ENCODE measurements at places on chromosomes 3 and 15. TPM values are rescaled to one million over a fixed set of nuclear protein-coding genes. Genes with fewer than 3 reads are reported as not detected.
A peak's percentile ranks its signal among the peaks of the same experiment; 100 is the strongest.

The DPPA2 gene
- not detected for total RNA-seq

DNA sequence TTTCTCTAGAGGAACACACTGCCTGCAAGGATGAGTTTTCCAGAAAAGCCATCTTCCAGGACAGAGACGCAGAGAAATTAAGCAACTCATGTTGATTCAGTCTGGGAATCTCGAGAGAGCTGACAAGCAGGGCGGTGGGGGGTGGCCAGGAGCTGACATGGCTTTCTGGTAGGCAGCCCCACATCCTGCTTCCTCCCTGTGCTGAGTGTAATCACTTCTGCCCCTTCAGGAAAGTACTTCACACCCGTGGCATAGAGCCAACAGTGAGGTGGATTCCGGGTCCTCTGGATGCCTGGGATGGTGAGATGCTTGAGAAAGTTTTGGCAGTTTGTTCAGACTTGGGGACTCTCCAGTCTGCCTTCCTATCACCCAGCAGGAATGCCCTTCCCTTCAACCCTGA, 221.1 kb downstream of the SLCO3A1 start:
- H3K27ac ChIP-seq: no peak overlapping the region
- DNase-seq: no peak
- no peaks in the 10 kb centered on the region for H3K36me3 ChIP-seq
- H3K27me3 ChIP-seq: no peaks in the 10 kb centered on the region

The SOX2 gene
- not detected for total RNA-seq

DNA sequence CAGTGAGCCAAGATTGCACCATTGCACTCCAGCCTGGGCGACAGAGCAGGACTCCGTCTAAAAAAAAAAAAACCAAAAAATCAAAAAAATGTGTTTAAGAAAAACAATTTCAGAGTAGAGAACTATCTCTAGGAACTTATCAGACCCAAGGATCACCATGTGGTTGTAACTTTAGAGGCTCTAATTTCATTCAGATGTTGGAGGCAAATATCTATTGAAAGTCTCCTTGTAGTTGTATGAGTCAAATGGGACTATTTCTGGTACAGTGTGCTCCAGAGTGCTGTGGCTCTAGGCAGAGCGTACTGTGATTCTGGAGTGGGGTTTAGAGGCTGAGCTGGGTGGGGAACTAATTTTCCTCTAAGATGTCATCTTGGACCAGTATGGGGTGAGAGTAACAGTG, 398.7 kb downstream of the SHQ1 start:
- H3K36me3 ChIP-seq: no peaks in the 10 kb centered on the region
- H3K27me3 ChIP-seq: peaks cover 24% of the 10 kb centered on the region
- DNase-seq: no peak
- H3K4me3 ChIP-seq: no peak overlapping the region
- peaks cover 7% of the 10 kb centered on the region for H3K4me1 ChIP-seq
- no peak overlapping the region for H3K27ac ChIP-seq

DNA sequence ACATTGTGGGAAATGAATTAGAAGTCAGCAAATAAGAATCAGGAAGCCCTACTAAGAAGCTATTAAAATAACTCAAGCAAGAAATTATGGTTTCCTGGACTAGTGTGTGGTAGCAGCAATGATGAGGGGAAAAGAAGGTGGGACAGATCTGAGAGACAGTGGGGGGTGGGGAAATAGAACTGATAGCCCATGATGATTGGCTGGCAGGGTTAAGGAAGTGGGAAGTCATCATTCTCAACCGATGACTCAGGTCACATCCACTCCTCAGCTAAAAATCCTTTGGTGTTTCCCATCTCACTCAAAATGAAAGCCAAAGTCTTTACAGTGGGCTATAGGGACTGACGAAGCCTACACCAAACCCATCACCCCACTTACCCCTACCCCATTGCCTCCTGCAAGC, 153.9 kb upstream of the ARHGEF26 start:
- H3K4me3 ChIP-seq: no peak overlapping the region
- no peaks in the 10 kb centered on the region for H3K36me3 ChIP-seq
- H3K27ac ChIP-seq: no peak overlapping the region
- no peaks in the 10 kb centered on the region for H3K27me3 ChIP-seq
- H3K4me1 ChIP-seq: no peaks in the 10 kb centered on the region

The GOLGA6B gene
- not detected for total RNA-seq

GRCh38 chr15:63261311-63261710, 16.1 kb upstream of the APH1B start:
- H3K27ac ChIP-seq: no peak overlapping the region
- DNase-seq: no peak
- no peaks in the 10 kb centered on the region for H3K27me3 ChIP-seq
- H3K4me1 ChIP-seq: peaks cover 11% of the 10 kb centered on the region
- H3K36me3 ChIP-seq: peaks cover 24% of the 10 kb centered on the region

DNA sequence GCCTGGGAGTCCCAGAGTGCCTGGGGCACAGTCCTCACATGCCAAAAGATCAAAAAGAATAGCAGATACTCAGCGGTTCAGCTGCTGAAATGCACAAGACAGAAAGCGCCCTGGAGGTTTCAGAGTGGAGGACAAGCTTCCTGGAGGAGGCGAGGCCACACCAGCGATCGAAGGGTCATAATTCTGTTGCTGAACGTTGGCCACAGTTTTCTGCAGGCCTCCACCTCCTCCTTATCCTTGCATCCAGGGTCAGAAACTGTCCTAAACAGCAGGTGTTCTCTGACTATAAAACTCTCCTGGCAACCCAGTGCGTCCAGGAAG, 220.3 kb upstream of the LINGO1 start:
- no peak overlapping the region for H3K4me3 ChIP-seq
- H3K27ac ChIP-seq: no peak overlapping the region

GRCh38 chr3:121957674-121958415, 63.6 kb downstream of the SLC15A2 start:
- H3K4me1 ChIP-seq: no peaks in the 10 kb centered on the region
- DNase-seq: no peak
- H3K4me3 ChIP-seq: no peak overlapping the region
- H3K27me3 ChIP-seq: no peaks in the 10 kb centered on the region

The CD200 gene
- 1.5 TPM for total RNA-seq

The MLF1 gene
- 14.1 TPM for total RNA-seq

The ADAMTS7 gene
- total RNA-seq: 32.4 TPM

GRCh38 chr15:43103907-43104306, 1.9 kb downstream of the UBR1 start:
- H3K36me3 ChIP-seq: peaks cover 21% of the 10 kb centered on the region
- H3K4me3 ChIP-seq: no peak overlapping the region

- peak; percentile 50 for DNase-seq
- H3K4me3 ChIP-seq: peak overlapping the region; percentile 10
These were observed 28.9 kb upstream of the ICE2 start for GRCh38 chr15:60507596-60508424.

DNA sequence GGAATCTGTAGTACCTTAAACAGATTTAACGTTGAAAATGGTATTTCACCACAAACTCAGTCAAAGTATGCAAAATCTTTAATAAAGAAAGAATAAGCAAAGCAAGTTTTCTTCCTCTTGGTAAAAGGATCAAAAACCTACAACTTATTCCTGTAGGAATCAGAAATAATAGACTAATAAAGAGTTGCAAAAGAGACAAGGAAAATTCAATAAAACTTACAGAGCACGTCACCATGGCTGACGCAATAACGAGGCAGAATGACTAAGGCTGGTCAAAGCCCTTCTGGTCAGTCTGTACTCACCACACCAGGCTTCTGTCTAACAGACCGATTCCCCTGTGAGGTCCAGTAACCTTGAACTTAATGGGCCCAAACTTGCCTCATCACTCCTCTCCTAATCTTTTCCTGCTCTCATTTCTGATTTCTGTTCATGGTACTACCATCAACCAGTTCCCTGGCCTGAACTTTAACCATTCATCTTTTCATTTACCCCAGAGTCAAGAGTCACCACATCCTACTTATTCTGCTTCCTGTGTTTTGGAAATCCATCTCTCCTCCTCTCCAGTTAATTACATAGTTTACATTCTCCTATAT, 5.0 kb downstream of the MASP1 start:
- H3K4me3 ChIP-seq: no peak overlapping the region
- H3K36me3 ChIP-seq: no peaks in the 10 kb centered on the region
- H3K4me1 ChIP-seq: peaks cover 20% of the 10 kb centered on the region
- DNase-seq: peak; percentile 88
- peak overlapping the region; percentile 27 for H3K27ac ChIP-seq

GRCh38 chr15:66655511-66655910, 46.5 kb upstream of the SMAD6 start:
- H3K36me3 ChIP-seq: no peaks in the 10 kb centered on the region
- H3K4me3 ChIP-seq: no peak overlapping the region
- DNase-seq: peak; percentile 59
- no peak overlapping the region for H3K27ac ChIP-seq
- peaks cover 3% of the 10 kb centered on the region for H3K4me1 ChIP-seq

GRCh38 chr3:12922881-12923431, 81.6 kb upstream of the RPL32 start:
- H3K27me3 ChIP-seq: no peaks in the 10 kb centered on the region
- DNase-seq: no peak
- H3K36me3 ChIP-seq: peaks cover 21% of the 10 kb centered on the region
- H3K27ac ChIP-seq: no peak overlapping the region
- H3K4me1 ChIP-seq: no peaks in the 10 kb centered on the region
- no peak overlapping the region for H3K4me3 ChIP-seq

DNA sequence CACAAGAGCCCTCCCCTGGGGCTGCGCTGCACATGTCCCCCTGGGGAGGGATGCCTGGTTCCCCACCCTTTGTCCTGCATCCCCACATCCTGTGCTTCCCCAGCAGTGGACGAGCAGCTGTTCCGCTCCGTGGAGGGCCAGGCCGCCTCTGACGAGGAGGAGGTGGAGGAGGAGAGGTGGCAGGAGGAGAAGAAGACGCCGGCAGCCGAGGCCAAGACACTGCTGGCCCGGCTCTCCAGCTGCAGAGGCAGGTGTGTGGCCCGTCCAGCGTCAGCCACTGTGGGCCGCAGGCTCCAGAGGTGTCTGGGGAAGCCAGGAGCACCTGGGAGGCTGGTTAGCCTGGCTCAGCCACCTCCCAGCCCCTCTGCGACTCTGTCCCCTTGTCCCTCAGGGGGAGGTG, 27.9 kb upstream of the GP9 start:
- DNase-seq: peak; percentile 41
- no peaks in the 10 kb centered on the region for H3K27me3 ChIP-seq
- H3K27ac ChIP-seq: no peak overlapping the region
- no peaks in the 10 kb centered on the region for H3K4me1 ChIP-seq

The PAQR5 gene
- 1.1 TPM for total RNA-seq

- no peaks in the 10 kb centered on the region for H3K27me3 ChIP-seq
- no peaks in the 10 kb centered on the region for H3K4me1 ChIP-seq
These were observed 35.5 kb upstream of the CGNL1 start for GRCh38 chr15:57340682-57341259.

DNA sequence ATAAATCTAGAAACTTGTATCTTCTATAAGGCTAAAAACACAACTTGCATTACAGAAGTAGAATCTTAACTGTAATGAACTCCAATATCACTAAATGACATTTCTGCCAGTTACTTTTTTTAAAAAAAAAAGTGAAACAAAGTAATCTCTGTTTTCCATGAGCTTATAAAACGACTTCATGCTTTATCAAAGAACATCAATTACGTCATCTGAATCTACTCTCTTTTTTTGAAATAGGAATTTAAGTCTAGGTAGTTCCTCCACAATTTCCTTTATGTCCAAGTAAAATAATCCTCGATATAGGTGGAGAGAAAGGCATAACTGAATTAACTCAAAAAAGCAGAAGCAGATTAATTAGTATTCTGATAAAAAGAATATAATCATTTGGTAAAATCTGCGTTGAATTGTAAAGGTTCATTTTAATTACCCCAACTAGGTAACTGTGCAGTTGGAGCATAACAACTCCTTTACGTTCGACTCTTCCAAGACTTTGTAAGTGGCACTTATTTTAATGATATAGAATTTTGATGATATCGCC, 1.4 kb downstream of the UACA start:
- H3K36me3 ChIP-seq: peaks cover 16% of the 10 kb centered on the region
- H3K4me1 ChIP-seq: peaks cover 64% of the 10 kb centered on the region
- DNase-seq: peak; percentile 71

- no peaks in the 10 kb centered on the region for H3K36me3 ChIP-seq
- H3K27ac ChIP-seq: no peak overlapping the region
- peaks cover 2% of the 10 kb centered on the region for H3K4me1 ChIP-seq
- no peak overlapping the region for H3K4me3 ChIP-seq
- DNase-seq: no peak
- H3K27me3 ChIP-seq: no peaks in the 10 kb centered on the region
These were observed 321.8 kb downstream of the FEZF2 start for GRCh38 chr3:62051506-62051905.

DNA sequence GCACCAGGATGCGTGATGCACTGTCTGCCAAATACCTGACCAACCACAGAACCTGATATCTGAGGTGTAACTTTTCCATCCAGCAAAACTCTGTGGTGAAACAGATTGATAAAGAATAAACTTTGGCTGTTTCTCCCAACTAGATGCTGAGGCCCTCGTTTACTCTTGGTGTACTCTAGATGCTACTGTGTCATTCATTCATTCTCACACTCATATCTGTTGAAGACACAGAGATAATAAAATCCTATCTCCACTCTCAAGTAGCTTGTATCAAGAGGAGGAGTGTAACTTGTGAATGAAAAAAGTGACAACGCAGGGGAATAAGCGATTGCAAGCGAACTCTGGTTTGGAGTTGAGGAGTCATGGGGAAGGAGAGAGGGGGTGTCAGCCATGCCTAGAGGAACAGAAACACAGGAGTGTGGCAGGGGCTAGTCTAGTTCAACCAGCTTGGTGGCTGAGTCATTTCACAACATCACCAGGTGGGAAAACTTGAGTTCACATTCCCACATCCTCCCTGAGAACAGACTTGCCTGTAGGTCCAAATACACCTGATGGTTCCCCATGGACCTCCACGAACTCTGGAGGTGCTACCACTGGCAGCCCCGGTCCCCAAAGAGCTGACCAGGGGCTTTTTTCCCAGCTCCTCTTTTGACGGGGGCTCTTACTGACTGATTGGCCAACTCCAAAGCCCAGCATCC, 73.3 kb upstream of the SNRK start:
- H3K4me3 ChIP-seq: no peak overlapping the region
- DNase-seq: no peak
- H3K4me1 ChIP-seq: no peaks in the 10 kb centered on the region

The ZNF710 gene
- 10.9 TPM for total RNA-seq

GRCh38 chr15:52893338-52893737, 103.2 kb upstream of the ONECUT1 start:
- no peaks in the 10 kb centered on the region for H3K4me1 ChIP-seq
- H3K4me3 ChIP-seq: no peak overlapping the region
- H3K27ac ChIP-seq: no peak overlapping the region
- no peaks in the 10 kb centered on the region for H3K27me3 ChIP-seq

- no peak overlapping the region for H3K27ac ChIP-seq
- H3K36me3 ChIP-seq: no peaks in the 10 kb centered on the region
- DNase-seq: peak; percentile 82
- H3K4me1 ChIP-seq: no peaks in the 10 kb centered on the region
- H3K4me3 ChIP-seq: no peak overlapping the region
- no peaks in the 10 kb centered on the region for H3K27me3 ChIP-seq
These were observed 60.7 kb downstream of the ZDHHC19 start for GRCh38 chr3:196150481-196150880.

The MUC13 gene
- not detected for total RNA-seq

DNA sequence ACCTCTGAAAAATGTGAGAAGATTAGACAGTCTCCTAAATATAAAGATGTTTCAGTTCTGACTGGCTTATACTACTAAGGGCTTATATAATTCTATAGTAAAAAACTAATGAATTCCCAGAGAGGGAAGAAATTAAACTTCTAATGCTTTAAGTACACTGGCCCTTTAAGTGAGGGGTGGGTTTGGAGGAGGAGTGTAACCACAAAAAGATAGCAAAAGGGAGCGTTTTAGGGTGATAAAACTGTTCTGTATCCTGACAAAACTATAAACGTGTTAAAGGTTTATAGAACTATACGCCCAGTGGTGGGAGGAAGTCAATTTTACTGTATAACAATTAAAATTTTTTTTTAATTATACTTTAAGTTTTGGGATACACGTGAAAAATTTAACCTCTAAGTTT, 45.8 kb downstream of the CEP152 start:
- H3K4me1 ChIP-seq: no peaks in the 10 kb centered on the region
- no peaks in the 10 kb centered on the region for H3K27me3 ChIP-seq
- DNase-seq: no peak
- no peak overlapping the region for H3K27ac ChIP-seq
- peaks cover 3% of the 10 kb centered on the region for H3K36me3 ChIP-seq
- H3K4me3 ChIP-seq: no peak overlapping the region

The CLDN18 gene
- total RNA-seq: not detected

Data from osteoblast (primary cell).